ENCODE measurements at places on chromosomes 5 and 9.

DNA sequence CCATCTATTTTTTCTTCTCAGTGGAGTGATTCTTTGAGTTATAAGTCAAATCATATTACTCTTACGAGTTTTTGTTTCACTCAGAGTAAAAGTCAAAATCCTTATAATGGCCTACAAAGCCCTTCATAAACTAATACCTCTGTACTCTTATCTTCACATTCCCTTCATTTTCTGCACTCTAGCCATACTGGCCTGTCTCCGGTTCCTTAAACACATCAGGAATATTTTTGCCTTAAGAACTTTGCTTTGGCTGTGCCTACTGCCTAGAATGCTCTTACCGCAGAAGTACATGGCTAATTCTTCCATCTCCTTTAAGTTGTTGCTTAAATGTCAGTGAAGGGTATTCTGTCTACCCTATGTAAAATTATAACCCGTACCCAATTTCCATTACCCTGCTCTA lies 132.9 kb upstream of the GRHPR start:
- no peak for DNase-seq

DNA sequence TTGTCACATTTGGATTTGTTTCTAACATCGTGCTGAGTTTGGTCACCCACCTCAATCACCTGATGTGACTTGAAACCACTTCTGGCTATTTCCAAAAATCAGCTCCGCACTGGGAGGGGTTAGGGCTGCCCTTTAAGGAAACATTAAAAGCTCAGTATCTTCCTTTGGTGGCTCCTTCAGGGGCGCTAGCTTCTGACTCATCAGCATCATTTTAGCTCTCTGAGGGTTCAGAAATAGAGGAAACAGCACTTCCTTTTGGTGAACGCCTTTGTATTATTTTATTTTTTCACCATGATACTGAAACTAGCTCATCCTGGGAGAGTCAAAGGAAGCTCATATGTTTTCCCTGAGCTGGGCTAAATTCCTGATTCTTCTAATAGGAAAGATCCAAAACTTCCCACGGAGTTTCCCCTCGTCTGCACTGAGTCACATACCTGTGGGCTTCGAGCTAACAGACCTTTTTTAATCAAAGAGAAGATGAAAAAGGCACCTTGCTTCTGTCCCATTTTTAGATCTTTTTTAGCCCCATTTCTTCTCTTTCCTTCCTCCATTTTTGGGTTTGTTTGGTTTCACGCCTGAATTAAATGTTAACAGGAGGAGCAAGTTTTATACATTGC lies 48.2 kb downstream of the ROPN1L start:
- no peak for DNase-seq

DNA sequence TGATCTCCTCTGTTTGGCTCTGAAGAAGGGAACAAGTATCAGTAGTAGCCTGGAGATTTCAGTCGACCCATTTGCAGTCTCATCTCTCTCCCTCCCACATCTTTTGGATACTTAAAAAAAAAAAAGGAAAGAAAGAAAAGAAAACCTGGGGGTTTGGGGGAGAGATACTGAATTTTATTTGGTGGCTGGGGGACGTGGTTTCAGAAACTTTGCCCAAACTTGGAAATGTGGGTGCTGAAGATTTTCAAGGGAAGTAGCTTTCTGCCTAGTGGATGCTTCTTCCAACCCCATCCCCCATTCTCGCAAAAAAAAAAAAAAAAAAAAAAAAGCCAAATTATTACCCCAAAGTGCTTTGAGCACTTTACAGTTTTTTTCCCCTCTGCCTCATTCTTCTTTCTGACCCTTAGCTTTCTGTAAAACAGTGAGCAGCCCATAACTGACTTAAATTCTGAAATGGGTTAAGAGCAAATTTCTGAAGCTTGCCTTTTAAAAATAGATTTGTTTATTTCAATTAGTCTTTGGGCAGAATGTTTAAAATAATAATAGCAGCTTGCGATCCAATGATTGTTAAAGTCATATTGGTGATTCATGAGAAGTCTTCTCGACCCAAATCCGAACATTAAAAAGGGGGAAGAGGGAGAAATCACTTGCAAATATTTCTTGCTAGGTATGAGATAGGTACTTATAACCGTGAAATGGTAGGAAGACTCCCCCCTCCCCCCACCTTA lies 894 bp downstream of the FST start:
- DNase-seq: no peak

DNA sequence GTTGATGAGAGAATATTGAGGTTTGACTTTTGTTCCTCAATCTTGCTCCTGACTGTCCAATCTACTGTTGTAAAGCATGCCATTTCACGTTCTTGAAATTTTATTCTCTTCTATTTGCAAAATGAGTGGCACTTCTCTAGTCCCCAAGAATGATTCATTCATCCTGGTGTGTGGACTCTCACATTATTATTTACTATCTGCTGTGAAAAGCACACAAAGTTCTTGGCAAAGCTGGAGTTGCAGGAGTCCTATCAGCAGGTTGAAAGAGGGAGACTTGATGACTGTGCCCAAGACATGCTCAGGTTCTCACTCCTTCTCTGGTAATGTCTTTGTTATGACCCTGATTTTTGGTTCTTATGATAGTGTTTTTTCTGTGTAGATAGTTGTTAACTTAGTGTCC lies 382.6 kb downstream of the DMRTA1 start:
- no peak for DNase-seq

DNA sequence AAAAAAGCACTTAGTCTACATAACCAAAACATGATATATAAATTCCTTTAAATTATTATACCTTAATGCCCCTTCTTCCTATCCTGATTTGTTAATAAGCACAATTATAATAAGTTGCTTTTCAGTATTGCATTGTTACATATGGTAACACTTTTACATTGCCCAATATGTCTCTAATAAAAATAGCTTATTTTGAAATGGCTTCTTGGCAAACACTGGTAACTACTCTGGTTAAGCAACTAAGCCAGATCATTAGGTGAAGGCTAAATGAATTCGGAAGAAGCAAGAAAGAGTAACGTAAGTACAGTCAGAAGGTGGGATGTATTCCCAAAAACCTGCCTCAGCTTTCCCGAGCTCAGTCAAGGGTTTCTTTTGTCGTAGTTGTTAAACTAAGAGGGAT lies 85.3 kb downstream of the TTC39B start:
- DNase-seq: no peak

DNA sequence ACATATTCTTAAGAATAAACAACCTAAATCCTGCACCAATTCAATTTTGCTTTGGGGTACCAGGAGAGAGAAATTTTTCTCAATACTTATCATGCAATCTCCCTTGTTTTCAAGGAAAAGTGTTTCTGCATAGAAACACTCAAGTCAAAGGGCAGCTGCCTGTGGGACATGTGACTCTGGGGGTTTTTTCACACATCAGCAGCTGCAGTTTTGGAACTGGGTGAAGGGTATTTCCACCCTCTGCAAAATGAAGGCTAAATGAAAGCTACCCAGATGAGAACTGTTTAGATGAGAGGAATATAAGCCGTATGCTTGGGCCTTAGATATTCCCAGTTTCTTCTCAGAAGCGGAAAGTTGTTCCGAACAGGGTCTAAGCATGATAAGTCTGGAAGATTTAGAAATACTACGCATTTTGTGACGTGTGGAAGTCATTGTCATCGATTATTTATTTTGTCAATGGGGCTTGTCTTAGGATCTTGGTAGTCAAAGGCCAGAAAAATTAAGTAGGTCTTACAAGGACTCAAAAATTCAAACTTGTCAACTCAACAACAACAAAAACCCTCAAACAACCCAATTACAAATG lies 64.3 kb upstream of the BOD1 start:
- DNase-seq: no peak

GRCh38 chr9:105968811-105969466 lies 274.6 kb downstream of the TMEM38B start:
- DNase-seq: no peak

- DNase-seq: peak; percentile 56
Measured at GRCh38 chr5:56129288-56129687, 103.8 kb downstream of the ANKRD55 start.

DNA sequence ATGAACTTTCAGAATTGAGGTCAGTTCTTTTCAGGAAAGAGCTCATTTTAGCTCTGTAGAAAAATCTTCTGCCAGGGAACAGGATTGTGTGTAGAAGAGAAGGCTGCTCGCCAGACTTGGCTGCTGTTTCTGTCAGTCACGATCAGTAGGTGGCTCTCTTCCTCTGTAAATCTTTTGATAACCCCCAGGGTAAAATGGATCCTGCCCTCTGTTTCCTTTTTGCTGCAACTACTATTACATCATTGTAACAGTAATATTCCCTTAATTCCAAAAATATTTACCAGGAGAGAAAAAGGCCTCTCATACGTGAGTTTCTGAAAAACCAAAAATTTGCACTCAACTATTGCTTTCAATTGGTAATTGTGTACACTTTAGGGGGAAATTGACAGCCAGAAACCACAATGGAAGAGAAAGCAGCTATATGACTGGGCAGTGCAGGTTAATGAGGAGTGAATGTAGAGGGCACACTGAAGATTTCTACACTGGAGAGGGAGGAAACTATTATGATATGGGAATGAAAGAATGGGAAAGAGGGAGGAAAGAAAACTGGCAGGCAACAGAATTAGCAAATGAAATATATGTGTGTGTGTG lies 12.3 kb downstream of the IFNA21 start:
- DNase-seq: peak; percentile 49

All from kidney tubule cell (primary cell).